NCI-H1105 treated with DMSO at 0.1 percent for 48 hours (cell line): ENCODE measurements at places on chromosomes 3 and 15.

GRCh38 chr15:68431792-68432401, at the start of gene ITGA11:
TSS of gene ITGA11 (minus strand) at chr15:68432163. CDS start at chr15:68432066, 97 bp downstream.
- peak; percentile 82 for DNase-seq

DNA sequence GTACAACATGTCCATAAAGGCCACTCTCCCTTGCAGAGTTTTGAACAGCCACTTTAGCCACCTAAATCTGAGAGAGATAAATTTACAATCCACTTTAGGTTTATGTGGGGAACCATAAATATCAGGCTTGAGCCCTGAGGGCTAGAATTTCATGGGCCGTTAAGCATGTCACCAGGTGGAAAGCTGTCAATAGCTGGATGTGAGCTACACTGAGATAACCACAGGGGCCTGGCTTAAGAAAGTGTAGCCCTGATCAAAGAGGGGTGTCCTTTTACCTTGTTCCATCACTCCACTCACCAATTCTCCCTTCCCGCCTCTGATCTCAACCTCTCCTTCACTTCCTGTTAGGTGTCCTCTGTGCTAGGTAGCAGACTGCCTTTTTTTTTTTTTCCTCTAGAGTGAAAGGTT, 172.8 kb upstream of the ICE2 start:
- DNase-seq = peak; percentile 77

- no peak for DNase-seq
These were observed 19.2 kb upstream of the TOP2B start for GRCh38 chr3:25683882-25684281.

GRCh38 chr3:134749802-134750553, 45.1 kb upstream of the EPHB1 start:
- DNase-seq = no peak

GRCh38 chr3:192409838-192410683, 317.3 kb downstream of the FGF12 start:
- no peak for DNase-seq

- DNase-seq = no peak
These were observed 80.8 kb downstream of the KCNH8 start for GRCh38 chr3:19229086-19229485.

GRCh38 chr3:126984391-126985131, 1.6 kb downstream of the PLXNA1 start:
- DNase-seq = no peak

GRCh38 chr3:94093151-94093550, 30.3 kb downstream of the NSUN3 start:
- DNase-seq = no peak

GRCh38 chr3:3145831-3146230, 19.1 kb downstream of the TRNT1 start:
- no peak for DNase-seq

DNA sequence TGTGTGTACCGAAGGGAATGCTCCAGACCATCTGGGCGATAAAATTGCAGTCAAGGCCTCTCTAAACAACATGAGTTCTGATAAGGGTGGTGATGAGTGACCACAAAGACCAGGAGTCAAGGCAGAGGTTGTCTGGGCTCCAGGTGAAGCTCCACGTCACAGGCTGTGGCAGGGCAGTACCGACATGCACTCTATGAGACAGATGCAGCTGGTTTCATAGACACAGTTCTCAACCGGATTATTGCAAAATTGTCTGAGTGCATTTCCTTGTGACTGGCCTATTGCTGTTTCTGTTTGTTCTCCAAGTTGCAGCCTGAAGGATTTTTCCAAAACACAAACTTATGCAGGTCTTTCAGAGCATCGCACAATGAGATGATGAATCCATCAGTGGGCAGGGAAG, 157.5 kb upstream of the HES1 start:
- no peak for DNase-seq

GRCh38 chr3:169596126-169596525, 67.4 kb downstream of the MECOM start:
- DNase-seq = no peak

DNA sequence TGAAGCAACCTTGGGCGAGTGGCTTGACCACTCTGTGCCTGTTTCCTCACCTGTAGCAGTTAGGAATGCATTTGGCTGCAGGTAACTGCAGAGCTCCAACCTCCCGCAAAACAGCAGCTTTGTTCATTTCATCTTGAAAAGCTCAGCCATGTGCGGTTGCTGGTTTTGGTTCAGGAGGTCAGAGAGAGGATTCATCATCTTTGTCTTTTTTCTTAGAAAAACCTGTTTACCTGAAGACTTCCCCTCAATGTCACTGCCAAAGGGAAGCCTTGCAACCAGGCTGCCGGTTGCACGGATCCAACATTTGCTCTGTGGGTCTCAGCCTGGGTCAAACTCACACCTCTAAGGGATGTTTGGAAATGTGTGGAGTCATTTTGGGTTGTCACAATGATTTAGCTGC, 16.4 kb upstream of the FURIN start:
- no peak for DNase-seq

DNA sequence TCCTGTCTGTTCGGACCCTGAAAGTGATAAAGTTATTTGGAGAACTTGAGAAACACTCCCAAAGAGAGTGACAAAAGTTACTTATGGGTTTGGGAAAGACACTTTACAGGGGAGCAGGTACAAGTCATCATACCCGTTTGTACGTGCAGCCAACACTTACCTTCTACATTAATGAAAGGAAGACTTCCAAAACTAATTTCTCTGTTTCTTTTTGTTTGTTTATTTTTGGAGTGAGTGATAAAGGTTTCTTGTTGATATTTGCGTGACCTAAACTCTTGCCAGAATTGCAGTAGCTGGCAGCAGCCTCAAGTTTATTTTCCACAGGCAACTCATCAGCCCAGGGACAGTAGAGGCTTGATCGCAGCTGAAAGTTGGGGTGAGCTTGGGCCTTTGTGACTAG, 8.4 kb downstream of the ABHD2 start:
- no peak for DNase-seq

- no peak for DNase-seq
These were observed 20.6 kb downstream of the GPR15 start for GRCh38 chr3:98552232-98553020.

DNA sequence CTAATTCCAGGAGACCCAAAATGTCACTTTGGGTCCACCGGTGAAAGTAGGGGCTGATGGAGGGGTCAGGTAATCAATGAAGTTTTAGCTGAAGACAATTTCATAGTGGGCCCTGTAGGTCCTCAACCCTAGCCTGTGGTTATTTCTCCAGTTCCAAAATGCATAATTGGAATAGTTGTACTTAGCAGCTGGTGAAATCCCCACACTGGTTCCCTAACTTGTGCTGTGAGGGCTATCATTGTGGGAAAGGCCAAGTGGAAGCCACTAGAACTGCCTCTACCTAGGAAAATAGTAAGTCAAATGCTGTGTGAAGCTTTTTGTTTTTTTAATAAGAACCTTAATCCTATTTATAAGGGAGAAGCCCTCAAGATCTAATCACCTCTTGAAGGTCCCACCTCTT, 193.7 kb upstream of the AZI2 start:
- no peak for DNase-seq

DNA sequence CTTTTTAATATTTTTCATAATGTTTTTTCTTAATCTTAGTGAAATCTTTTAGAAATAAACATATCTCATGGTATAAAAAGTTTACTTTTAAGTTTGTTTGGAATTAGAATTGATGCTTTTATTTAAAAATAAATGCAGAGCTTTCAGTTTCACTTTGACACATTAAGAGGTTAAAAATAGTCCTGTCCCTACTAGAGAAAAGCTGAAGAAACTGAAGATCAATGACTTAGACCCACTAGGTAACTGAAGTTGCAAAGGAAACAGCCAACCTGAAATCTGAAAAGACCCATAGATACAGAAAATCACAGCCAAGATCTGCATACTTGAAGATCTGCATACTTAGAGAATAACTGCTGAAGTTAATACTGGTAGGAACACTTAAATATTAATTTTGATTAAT, 237.6 kb downstream of the RAP2B start:
- no peak for DNase-seq

- no peak for DNase-seq
These were observed 88.1 kb downstream of the MDFIC2 start for GRCh38 chr3:70224337-70224736.

DNA sequence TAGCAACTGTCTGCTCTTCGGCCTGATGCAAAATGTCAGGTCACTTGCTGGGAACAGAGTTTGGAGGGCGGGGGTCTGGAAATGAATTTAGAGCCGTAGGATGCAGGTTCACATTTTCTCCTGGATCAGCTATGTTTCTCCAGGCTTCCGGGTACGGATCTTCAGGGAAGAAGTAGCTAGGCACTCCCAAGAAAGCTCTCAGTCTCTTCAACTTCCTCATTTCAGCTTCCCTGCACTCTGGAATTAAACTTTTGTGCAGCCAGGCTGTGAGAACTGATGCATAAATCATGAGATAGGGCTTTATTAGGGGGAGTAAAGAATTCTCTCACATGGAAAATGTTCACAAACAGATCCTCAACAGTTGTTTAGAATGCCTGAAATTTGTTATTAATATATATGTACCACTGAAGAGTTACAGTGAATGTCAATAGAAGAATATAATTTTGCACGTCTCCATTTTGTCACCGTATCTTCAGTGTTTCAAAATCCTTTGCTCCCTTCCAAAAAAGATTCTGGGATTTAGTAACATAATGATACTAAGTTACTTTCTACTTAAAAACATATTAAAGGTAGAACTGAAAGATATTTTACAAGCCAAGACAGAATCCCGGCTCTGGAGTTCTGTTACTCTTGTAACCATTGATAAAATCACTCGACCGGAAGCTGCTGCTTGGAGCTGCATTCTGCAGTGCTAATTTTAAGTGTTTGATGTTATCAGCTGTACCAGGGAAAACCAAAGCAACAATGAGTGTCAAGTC, 178.5 kb upstream of the P2RY1 start:
- DNase-seq = no peak

GRCh38 chr15:66872405-66872804, 170.4 kb downstream of the SMAD6 start:
- no peak for DNase-seq

DNA sequence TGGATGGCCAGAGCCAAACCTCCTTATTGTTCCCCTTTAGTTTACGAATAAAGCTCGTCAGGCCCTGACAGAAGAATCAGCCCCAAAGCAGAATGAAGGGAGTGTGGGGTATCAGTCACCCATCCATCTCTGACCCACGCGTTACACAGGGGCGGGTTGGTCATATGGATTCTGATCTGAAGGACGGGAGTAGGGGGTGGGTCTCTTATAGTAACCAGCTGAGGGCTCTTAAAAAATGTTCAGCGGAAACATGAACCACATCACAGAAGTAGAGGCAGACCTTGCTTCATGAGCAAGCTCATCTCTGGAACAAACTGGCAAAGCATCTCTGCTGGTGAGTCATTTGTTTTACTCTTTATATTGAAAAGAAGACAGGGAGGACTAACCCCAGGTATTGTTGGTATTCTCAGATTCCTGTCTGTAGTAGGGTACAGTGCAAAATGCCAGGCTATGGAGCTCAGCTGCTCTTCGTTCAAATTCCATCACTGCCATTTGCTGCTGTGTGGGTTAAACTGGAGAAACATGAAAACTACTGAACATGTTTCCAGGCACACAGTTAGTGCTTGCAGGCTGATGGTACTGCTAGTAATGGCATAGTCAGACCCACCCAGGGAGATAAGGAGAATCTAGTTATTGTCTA, at the start of gene CXCR6:
Gene CXCR6 (plus strand): TSS at position 258 of the 640 bp plus-strand sequence. CDS start 3,018 bp downstream, outside the sequence.
- no peak for DNase-seq

DNA sequence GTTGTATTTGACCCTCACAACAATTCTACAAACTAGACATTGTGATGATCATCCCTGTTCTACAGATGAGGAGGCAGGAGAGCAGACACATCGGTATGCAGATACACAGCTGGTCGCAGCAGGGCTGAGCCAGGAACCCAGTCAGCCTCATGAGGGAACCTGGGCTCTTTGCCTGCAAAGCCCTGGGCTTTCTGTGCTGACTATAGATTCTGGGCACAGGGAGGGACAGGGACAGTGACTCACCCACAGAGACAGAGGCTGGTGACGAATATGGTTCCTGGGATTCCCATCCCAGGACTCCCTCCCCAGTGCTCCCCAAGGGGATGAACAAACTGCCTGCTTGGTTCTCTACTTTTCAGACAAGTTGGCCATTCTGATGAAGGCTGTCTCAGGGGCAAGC, 3.8 kb upstream of the CAMP start:
- DNase-seq = no peak

DNA sequence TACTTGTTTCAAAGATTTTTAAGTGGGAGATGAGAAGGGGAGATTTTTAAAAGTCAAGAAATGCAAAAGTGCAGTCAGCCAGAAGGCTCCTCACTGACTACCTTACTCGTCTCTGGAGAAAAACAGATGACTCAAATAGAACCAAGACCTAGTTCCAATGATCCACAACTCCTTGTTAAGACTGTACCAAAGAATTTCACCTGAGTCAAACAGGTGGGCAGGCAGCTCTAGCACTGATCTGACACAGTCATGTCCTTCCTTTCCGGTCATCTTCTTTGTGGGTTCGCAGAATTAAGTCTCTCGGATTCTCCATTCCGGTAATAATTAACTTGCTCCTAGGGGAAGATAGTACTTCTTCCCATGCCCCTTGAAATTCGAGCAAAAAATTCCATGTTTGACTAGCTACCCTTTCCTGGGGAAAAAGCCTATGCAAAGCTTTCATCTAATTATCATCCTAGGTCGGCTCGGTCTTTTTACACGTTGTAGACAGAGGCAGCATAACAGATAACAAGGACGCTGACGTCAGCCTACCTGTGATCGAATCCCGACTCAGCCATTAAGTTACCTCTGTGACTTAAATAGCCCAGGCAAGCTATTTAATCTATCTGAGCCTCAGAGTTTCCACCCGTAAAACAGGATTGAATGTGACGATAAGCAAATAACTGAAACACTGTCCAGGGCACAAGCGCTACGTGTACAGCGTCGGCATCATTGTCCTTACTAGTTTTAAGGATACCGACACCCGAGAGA, 758 bp downstream of the SELENOK start:
- DNase-seq = peak; percentile 15

- DNase-seq = no peak
These were observed 32.9 kb downstream of the PIK3CA start for GRCh38 chr3:179181021-179181472.

GRCh38 chr15:70856177-70856883, 2.4 kb upstream of the LARP6 start:
- DNase-seq = no peak

- no peak for DNase-seq
These were observed 217.0 kb upstream of the LRIG1 start for GRCh38 chr3:66717806-66718205.

DNA sequence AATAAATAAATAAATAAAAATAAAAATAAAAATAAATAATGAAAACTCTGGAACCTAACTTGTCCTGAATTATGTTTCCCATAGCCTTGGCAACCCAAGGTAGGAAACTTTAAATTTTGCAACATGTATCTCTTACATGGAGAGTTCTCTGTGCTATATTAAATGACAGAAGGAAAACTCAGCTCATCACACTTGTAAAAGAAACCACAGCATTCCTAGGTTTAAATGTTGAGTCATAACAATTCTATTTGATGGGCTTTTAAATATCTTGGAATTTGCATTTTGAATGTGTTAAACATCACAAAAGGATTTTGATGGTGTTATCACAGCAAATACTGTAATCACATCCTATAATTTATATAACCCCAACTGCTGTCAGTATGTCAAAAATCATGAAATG, 144.2 kb downstream of the LRTM1 start:
- DNase-seq = no peak

- DNase-seq = no peak
These were observed 11.7 kb upstream of the MUSTN1 start for GRCh38 chr3:52846432-52846965.
